ENCODE measurements at places on chromosomes 13 and 19. TPM values are rescaled to one million over a fixed set of nuclear protein-coding genes. Genes with fewer than 3 reads are reported as not detected.

The HIPK4 gene
- 0.34 TPM for total RNA-seq

The CLDND2 gene
- total RNA-seq: 3.3 TPM

The WASF3 gene
- total RNA-seq: 0.12 TPM

The ZNF473 gene
- 7.5 TPM for total RNA-seq
